AG04449 (cell line): ENCODE measurements at places on chromosomes 16 and 17.

DNA sequence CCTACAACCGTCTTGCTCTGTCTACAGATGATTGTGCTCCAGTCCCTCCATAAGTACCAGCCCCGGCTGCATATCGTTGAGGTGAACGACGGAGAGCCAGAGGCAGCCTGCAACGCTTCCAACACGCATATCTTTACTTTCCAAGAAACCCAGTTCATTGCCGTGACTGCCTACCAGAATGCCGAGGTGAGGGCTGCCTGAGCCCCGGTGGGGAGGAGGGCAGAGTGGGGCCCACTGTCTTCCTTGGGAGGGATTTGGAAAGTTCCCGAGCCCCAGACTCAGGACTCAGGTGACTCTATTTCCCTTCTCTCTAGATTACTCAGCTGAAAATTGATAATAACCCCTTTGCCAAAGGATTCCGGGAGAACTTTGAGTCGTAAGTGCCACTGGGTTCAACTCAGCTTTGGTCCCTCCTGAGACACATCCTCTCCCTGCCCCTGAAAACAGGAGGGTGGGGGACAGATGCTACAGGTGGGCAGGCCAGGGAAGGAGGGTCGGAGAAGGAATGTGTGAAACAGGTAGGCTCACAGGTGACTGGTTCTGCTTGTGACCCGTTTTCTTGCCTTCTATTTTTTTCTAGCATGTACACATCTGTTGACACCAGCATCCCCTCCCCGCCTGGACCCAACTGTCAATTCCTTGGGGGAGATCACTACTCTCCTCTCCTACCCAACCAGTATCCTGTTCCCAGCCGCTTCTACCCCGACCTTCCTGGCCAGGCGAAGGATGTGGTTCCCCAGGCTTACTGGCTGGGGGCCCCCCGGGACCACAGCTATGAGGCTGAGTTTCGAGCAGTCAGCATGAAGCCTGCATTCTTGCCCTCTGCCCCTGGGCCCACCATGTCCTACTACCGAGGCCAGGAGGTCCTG is 11.4 kb downstream of the TBX21 start:
- no peak for DNase-seq

DNA sequence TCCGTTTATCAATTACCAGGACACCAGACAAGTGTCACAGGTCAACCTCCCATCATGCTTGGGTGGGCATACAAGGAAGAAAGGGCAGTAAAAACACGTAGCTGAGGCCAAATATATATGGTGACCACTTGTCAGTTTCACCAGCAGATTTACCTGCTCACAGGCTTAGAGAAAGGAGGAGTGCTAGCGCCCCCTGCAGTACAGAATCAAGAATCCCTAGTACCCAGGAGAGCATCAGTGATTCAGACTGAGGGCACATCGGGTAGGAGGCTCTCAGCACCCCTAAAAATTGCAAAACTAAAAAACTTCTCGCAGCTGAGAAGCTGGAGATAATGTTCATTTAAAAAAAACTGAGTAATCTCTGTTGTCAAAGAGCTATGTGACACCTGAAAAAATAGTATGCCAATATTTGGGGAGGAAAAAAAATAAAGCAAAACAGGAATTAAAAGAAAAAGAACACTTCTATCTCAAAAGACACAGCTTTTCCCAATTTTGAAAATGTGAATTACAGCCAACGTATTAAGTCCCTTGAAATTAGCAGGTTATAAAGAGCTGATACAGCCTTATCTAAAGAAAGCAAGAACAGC is 21.2 kb upstream of the MON1B start:
- no peak for DNase-seq

- DNase-seq = no peak
Observed at GRCh38 chr16:68754084-68754792, 17.1 kb downstream of the CDH1 start.

GRCh38 chr16:28823291-28823872 is 583 bp downstream of the ATXN2L start:
- no peak for DNase-seq

- no peak for DNase-seq
Observed at GRCh38 chr16:17368951-17369350, 101.8 kb downstream of the XYLT1 start.

GRCh38 chr16:79269211-79269863 is 331.2 kb downstream of the MAF start:
- DNase-seq = no peak

DNA sequence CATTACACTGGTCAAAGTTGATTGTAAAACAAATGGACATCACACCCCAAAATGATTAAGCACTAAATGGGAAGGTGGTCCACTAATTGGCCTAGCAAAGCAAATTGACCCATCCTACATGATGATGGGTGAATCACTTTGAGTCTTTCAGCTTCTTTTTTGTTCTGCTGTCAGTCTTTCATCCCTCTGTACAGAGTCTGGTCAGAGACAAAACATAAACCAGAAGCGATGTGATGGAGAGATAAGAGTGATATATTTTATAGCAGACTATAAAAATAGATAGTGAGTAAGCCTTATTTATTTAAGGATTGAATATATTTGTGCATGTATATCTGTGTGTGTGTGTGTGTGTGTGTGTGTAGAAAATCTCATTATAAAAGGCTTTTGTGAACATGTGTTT is 618.4 kb upstream of the SOX9 start:
- DNase-seq = no peak

GRCh38 chr16:667780-668518 is at the start of gene RHOT2:
Gene RHOT2 (plus strand): TSS chr16:668132. CDS start chr16:668200, 68 bp downstream.
- no peak for DNase-seq

- no peak for DNase-seq
Observed at GRCh38 chr16:87728026-87728425, 37.8 kb downstream of the KLHDC4 start.

DNA sequence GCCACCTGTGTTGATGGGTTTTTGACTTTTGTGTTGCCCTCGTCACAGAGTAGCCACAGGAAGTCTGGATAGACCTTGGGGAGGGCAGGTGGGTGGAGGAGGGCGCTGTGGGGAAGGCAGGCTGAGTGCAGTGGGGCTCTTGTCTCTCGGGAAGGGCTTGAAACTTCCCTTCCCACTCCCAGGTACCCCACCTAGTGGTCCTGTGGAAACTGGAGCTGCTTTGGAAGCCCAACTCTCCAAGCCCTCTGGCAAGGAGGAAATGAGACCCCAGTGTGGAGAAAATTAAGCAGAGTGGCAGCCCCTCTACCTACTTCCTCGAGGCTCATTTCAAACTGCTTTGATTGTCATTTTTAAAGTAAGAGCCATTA is 9.2 kb downstream of the CA5A start:
- DNase-seq = no peak
